Type B pancreatic cell (in vitro differentiated cells): ENCODE measurements at places on chromosomes 1 and 21.

GRCh38 chr1:17617787-17618557 lies 78.5 kb downstream of the ARHGEF10L start:
- no peak for DNase-seq

DNA sequence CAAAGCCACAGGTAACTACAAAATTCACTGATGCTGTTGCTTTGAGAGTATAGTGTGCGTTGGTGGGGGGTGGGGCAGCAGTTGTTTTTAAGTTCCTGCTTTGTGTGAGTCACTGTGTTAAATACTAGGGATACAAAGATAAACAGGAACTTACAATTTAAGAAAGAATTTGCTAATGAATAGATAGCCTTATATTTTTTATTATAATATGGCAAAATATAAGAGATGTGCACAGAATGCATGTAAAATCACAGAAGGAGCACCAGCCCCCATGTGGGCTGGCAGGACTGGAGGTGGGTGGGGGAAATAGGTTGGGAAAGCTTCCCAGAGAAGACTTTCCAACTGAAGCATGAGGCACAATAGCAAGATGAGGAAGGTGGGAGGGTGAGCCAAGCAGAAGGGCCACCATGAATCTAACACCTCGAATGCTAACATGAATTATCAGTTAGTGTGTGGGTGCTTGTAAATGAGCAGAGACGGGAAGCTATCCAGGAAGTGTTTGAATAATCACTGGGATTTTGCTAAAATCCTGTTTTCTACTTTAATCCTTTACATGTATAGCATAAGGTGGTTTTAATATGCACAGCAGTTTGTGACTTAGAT lies 57.0 kb upstream of the RAVER2 start:
- no peak for DNase-seq

GRCh38 chr1:159707472-159708260 lies 6.7 kb downstream of the CRP start:
- DNase-seq = no peak

DNA sequence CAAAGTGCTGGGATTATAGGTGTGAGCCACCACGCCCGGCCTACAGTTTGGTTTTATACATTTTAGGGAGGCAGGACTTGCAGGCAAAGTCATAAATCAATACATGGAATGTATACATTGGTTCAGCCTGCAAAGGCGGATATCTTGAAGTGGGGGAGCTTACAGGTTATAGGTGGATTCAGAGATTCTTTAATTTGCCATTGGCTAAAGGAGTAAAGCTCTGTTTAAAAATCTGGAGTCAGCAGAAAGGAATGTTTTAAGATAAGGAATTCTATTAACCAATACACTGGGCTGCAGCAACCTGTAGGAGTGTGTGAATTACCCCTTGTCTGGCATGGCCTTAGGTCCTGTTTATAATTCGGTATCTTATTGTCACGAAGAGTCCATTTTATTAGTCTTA lies 57.6 kb downstream of the OPTC start:
- no peak for DNase-seq

GRCh38 chr1:25519624-25520023 lies 23.8 kb upstream of the LDLRAP1 start:
- no peak for DNase-seq

DNA sequence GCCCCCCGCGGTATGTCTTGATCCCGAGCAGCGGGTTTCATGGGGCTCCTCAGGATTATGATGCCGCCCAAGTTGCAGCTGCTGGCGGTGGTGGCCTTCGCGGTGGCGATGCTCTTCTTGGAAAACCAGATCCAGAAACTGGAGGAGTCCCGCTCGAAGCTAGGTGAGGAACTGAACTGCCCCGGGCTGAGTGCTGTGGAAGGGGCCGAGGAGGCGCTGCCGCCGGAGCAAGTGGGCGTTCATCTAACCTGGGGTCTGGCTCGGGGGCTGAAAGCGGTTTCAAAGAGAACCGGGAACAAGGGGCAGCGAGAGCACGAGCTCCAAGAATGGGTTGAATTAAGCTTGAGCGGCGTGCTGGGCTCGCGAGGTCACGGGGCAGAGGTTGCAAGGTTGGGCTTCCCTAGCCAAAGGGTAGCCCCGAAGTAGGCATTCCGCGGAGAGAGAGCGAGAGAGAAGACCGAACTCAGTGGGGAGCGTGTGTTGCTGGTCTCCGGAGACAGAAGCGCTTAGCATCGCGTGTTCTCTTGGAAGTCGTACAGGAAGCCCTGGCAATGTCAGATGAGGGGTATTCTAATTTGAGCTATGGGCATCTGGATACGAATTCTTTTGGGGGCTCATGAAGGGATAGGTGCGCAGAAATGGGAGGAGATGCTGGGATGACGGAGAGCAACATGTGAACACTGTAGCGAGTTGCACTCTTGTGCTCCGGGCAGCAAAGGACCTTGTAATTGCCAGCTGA lies 732 bp downstream of the HS2ST1 start:
- DNase-seq = no peak

GRCh38 chr21:42220138-42220701 lies 1.3 kb downstream of the ABCG1 start:
- DNase-seq = no peak

DNA sequence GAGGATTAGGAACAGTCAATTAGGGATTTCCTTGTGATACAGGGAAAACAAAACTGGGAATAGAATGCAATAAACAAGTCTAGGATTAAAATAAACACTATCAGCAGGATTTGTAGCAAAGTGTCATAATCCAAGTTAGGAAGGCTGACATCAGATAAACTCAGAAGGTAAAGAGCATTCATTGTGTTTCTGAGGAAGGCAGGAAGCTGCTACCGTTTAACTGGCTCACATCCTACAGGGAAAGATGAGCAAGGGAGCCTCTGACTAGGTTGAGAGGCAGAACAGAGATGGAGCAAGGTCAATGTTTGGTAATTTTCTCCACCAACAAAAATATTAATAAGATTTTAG lies 124.7 kb downstream of the POU2F1 start:
- DNase-seq = no peak

GRCh38 chr1:172140072-172140471 lies 280.4 kb upstream of the C1orf105 start:
- no peak for DNase-seq
